ENCODE measurements at places on chromosomes 11 and 22.

- DNase-seq, result no peak
- no peaks in the 10 kb centered on the region for H3K27me3 ChIP-seq
- H3K27ac ChIP-seq, result no peak overlapping the region
- H3K36me3 ChIP-seq, result no peaks in the 10 kb centered on the region
- H3K4me3 ChIP-seq, result no peak overlapping the region
- H3K4me1 ChIP-seq, result no peaks in the 10 kb centered on the region
These were observed 172.0 kb upstream of the CADM1 start for GRCh38 chr11:115676206-115676605.

DNA sequence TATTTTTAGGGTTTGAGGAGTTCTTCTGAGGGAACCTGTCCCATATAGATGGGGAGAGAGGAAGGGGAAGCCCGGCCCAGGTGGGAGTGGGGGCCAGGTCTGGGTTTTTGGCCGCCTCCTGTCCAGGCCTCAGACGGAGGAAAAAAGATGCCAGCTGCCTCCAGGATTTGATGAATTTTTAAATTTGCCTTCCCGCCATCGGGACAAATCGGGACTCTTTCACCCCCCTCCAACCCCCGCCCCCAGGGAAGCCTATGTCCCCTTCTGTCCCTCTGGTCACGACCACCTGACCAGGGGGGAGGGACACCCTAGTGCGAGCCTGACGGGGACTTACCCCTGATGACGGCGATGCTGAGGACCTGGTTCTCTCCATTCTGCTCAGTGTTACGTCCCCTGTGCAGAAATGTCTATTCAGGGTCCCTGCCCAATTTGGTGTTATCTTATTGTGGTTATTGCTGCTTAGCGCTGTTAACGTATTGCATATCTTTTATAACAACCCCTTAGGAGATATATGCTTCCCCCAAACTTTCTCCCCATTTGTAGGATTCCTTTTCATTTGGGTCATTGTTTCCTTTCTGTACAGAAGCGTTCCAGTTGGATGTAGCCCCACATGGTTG is 115.9 kb upstream of the GRK3 start:
- no peaks in the 10 kb centered on the region for H3K27me3 ChIP-seq
- H3K27ac ChIP-seq, result peak overlapping the region; percentile 73
- DNase-seq, result no peak
- peak overlapping the region; percentile 60 for H3K4me3 ChIP-seq
- H3K36me3 ChIP-seq, result no peaks in the 10 kb centered on the region
- peaks cover 37% of the 10 kb centered on the region for H3K4me1 ChIP-seq

GRCh38 chr11:125228445-125228844 is 63.9 kb downstream of the PKNOX2 start:
- H3K4me1 ChIP-seq, result peaks cover 4% of the 10 kb centered on the region
- no peaks in the 10 kb centered on the region for H3K27me3 ChIP-seq
- no peaks in the 10 kb centered on the region for H3K36me3 ChIP-seq
- H3K4me3 ChIP-seq, result no peak overlapping the region
- H3K27ac ChIP-seq, result no peak overlapping the region
- no peak for DNase-seq

DNA sequence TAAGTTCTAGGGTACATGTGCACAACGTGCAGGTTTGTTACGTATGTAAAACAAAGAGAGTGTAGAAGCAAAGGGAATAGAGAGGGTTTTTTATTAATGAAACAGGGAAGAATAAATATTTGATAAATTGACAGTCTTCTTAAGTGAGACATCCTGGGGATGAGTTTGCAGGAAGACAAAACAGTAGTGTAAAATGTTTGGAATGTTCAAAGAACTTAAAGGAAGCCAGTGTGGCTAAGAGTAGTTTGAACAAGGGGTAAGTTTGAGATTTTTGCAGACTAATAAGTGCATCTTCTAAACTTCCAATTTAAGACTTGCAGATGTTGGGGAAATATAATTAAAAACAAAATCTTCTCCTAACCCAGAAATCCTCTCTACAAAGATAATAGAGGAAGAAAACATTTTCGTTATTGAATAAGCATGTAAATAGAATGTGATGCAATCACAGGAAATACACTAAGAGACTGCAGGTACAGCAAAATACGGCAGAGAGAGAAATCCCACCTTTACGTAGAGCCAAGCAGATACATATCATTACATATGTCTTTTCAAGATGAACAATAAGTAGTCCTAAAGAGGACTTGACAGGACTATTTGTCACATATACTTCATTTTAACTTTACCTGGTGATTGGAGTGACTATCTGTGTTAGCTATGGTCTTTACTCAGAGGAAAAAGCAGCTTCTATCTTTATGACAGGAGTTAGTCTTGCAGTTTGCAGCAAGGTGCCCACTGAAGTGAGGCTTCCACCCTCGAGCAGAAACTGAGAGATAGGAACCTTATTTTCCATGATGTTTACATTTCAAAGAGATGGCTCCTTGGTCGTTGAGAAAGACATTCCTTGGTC is 402.1 kb downstream of the CNTN5 start:
- H3K4me1 ChIP-seq, result no peaks in the 10 kb centered on the region
- H3K36me3 ChIP-seq, result no peaks in the 10 kb centered on the region
- no peak overlapping the region for H3K27ac ChIP-seq
- no peak for DNase-seq

- H3K27me3 ChIP-seq, result no peaks in the 10 kb centered on the region
- H3K4me3 ChIP-seq, result no peak overlapping the region
- DNase-seq, result no peak
- H3K36me3 ChIP-seq, result no peaks in the 10 kb centered on the region
- peaks cover 21% of the 10 kb centered on the region for H3K4me1 ChIP-seq
These were observed 108.9 kb downstream of the SGSM3 start for GRCh38 chr22:40479126-40479800.

DNA sequence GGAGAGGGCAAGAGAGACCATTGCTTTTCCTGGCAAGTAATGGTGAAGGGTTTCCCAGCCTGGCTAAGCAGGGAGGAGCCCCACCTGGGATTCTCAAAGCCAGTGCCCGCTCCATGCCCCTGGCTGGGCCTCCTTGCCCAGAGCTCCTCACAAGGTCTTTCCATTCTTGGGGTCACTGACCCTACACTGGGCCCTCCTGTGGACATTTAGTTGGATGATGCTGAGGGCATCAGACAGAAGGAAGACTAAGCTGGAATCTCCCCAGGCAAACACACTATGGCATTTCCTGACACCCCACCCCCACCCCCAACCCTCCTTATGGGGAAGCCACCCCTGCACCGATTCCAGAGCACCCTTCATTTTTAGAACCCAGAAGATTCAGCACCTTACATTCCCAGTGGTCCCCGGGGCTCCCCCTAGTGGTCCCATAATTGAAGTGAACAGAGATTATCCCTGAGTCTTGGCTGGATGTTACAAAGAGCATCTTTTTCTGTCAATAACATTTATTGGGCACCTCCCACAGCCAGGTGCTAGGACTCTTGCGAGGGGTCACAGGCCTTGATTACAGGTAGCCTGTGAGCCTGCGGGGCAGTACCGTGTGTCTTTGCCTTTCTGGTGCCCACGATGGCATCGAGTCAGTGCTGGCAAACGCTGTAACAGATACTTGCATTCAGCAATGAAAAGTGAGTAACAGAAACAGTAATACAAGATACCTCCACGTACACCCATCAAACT is 548.5 kb downstream of the BUD13 start:
- no peaks in the 10 kb centered on the region for H3K27me3 ChIP-seq
- H3K4me3 ChIP-seq, result no peak overlapping the region
- H3K36me3 ChIP-seq, result no peaks in the 10 kb centered on the region
- peak; percentile 67 for DNase-seq
- H3K4me1 ChIP-seq, result no peaks in the 10 kb centered on the region

DNA sequence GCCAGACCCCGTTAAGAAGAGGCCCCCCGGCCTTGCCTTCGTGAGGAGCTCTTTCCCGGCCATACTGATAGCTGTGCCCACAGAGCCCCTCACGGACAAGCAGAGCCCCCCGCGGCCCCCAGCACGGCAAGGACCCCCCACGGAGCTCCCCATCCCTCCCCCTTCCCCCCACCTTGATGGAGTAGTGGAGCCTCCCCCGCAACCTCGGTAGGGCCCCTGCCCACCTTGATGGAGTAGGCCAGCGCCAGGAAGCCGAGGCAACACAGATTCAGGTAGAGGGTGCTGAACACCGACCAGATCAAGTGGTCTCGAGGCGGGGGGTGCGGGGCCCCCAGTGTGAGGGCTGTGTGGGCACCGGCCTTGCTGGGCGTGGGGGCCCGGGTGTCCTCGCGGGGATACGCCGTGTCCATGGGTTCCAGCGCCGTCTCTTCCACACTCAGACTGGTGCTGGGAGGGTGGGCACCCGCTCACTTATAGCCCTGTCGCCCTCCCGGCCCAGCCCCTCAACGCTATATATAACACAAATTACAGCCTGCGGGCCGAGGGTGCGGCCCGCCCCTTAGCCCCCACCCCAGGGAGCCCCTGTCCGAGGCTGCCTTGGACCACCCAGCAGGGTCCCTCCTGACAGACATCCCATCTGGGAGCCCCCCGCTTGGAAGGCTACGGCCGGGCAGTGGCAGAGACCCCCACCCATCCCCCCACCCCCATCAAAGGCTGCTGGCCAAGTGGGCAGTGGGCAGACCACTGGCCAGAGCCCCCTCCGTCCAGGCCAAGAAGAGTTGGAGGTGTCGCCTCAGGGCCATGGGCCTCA is at the start of gene IFITM5:
Gene IFITM5 (minus strand): TSS at position 446 of the 811 bp plus-strand sequence. CDS start 36 bp downstream, at position 410.
- no peaks in the 10 kb centered on the region for H3K27me3 ChIP-seq
- peaks cover 57% of the 10 kb centered on the region for H3K4me1 ChIP-seq
- H3K36me3 ChIP-seq, result peaks cover 3% of the 10 kb centered on the region
- no peak within 1 kb of the TSS for H3K27ac ChIP-seq
- DNase-seq, result no peak

DNA sequence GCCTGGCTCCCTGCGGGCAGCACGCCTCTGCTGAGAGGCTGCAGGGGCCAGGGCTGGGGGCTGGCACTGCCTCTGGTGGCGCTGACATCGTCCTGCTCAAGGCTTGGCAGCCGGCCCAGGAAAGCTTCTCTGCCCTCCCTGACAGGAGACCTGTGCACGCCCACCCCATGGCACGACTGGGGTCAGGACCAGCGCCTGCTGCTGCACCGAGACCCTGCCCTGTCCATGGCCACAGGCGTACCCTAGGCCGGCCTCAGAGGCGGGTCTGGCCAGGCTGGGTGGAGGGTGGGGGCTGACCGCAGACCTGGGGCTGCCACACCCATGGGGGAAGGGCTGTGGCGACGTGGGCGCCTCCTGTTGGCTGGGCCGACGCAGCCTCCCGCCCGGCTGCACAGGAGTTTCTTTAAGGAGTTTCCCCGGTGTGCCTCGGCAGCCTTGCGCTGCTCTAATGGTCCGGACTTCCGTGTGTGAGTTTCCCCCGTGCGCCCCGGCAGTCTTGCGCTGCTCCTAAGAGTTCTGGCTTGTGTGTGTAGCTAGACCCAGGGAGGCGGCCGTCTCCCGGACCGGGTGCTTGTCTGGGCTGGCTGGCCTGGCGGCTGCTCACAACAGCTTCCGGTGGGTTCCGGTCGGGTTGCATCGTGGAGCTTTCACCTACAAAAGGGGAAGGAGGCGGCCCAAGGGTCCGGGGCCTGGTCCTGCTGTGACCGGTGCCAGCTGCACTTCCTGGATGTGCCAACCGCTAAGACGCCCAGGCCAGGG is 4.6 kb downstream of the TRABD start:
- peaks cover 75% of the 10 kb centered on the region for H3K4me1 ChIP-seq
- peak; percentile 91 for DNase-seq
- peak overlapping the region; percentile 88 for H3K27ac ChIP-seq
- H3K4me3 ChIP-seq, result no peak overlapping the region
- H3K36me3 ChIP-seq, result no peaks in the 10 kb centered on the region

- H3K4me3 ChIP-seq, result no peak overlapping the region
- H3K4me1 ChIP-seq, result peaks cover 10% of the 10 kb centered on the region
- H3K36me3 ChIP-seq, result peaks cover 8% of the 10 kb centered on the region
- H3K27me3 ChIP-seq, result no peaks in the 10 kb centered on the region
- DNase-seq, result no peak
These were observed 15.5 kb upstream of the SLC25A17 start for GRCh38 chr22:40834619-40835018.

DNA sequence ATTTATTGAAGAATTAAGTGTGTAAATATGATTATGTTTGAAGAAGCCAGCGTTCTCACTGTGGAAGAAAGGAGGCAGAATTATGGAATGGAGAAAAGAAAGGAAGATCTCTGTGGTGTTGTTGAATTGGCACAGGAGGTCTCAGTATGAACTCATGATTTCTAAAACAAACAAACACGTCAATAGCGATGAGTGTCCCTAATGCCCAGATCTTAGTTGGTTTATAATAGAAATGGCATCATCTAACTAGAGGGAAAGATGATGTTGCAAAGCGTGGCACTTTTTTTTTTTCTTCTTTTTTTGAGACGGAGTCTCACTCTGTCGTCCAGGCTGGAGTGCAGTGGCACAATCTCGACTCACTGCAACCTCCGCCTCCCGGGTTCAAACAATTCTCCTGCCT is 39.2 kb upstream of the SLN start:
- no peaks in the 10 kb centered on the region for H3K27me3 ChIP-seq
- H3K27ac ChIP-seq, result no peak overlapping the region
- H3K4me1 ChIP-seq, result no peaks in the 10 kb centered on the region
- H3K36me3 ChIP-seq, result no peaks in the 10 kb centered on the region
- H3K4me3 ChIP-seq, result no peak overlapping the region
- no peak for DNase-seq

DNA sequence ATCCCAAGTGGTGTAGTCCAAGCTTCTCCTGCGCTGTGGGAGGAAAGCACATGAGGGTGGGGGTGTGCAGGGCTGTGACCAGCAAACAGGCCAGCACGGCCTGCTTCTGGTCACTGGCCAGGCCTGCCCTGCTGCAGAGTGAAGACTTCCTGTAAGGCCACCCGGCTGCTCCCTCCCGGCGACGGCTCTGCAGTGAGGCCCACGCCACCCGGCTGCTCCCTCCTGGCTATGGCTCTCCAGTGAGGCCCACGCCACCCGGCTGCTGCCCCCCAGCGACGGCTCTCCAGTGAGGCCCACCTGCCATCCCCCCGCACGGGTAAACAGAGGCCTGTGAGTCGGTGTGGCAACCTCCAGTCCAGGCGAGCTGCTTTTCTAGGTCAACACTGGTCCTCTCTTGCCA is 31.4 kb upstream of the BRSK2 start:
- peaks cover 12% of the 10 kb centered on the region for H3K4me1 ChIP-seq
- H3K4me3 ChIP-seq, result no peak overlapping the region
- no peaks in the 10 kb centered on the region for H3K36me3 ChIP-seq
- no peak overlapping the region for H3K27ac ChIP-seq
- DNase-seq, result no peak

DNA sequence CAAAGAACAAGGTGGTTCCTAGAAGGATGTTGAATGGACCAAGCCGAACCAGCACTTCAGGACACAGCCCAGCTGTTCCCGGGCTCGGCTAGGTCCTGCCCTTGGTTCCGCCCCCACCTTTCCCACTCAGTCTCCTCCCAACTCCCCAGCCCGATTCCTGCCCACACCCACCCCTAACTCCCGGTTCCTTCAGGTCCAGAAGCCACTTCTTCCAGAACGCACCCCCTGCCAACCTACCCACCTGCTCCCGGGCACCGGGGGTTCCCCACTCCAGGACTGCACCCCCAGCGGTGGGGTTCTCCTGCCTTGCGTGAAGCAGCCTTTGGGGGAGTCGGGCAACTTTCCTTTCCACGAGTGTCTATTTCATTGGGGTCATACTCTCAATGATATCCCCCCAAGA is 30.7 kb downstream of the CERK start:
- H3K36me3 ChIP-seq, result peaks cover 22% of the 10 kb centered on the region
- H3K27ac ChIP-seq, result no peak overlapping the region
- H3K4me1 ChIP-seq, result peaks cover 20% of the 10 kb centered on the region
- H3K27me3 ChIP-seq, result no peaks in the 10 kb centered on the region

- no peak overlapping the region for H3K4me3 ChIP-seq
- H3K4me1 ChIP-seq, result peaks cover 3% of the 10 kb centered on the region
- no peaks in the 10 kb centered on the region for H3K36me3 ChIP-seq
- no peak for DNase-seq
These were observed 7.0 kb downstream of the ALG8 start for GRCh38 chr11:78132475-78132874.

- no peak overlapping the region for H3K4me3 ChIP-seq
- H3K4me1 ChIP-seq, result no peaks in the 10 kb centered on the region
- H3K27me3 ChIP-seq, result no peaks in the 10 kb centered on the region
- no peak for DNase-seq
- H3K36me3 ChIP-seq, result no peaks in the 10 kb centered on the region
- no peak overlapping the region for H3K27ac ChIP-seq
These were observed 304.1 kb downstream of the C11orf87 start for GRCh38 chr11:109726061-109726460.

Measured in body of pancreas (tissue), 4 donors.